ENCODE measurements at places on chromosomes 3 and 15.

- no peak for DNase-seq
Measured at GRCh38 chr15:39285663-39286062, 295.2 kb upstream of the THBS1 start.

DNA sequence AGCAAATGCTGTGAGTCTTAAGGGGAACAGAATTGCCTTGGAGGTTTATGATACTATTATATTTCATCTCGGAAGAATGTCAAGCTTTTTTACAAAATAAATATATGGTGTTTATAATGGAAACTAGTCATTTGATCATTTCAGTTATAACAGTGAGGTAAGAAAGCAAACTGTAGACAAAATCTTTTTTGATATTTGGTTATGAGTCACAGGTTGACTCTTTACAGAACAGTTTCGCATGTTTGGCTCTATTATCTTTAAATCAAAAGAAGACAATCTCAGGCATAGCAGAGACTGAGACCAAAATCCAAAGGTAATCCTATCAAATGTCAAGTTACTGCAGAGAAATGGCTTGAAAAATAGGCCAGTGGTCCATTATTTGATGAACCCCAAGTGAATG lies 490.9 kb upstream of the MDFIC2 start:
- DNase-seq: no peak

- peak; percentile 71 for DNase-seq
Measured at GRCh38 chr15:65824031-65824743, 32.1 kb upstream of the DENND4A start.

DNA sequence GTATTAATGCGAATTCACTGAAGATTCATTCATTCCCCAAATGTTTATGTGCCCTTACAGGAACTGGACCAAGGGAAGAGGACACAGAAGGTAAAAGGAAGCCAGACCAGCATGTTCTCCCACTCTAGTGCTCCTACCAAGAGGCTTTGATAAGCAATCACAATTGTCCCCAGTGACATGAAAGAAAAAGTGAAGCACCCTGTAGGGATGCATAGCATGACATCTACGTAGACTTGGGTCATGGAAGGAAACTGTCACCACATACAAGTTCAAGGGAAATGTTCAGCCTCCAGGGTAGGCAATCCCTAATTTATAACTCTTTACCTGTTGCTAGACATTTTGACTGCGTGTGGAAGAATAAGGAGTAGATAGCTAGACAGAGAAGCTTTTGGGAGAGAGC lies 348.6 kb upstream of the MCTP2 start:
- DNase-seq: no peak

DNA sequence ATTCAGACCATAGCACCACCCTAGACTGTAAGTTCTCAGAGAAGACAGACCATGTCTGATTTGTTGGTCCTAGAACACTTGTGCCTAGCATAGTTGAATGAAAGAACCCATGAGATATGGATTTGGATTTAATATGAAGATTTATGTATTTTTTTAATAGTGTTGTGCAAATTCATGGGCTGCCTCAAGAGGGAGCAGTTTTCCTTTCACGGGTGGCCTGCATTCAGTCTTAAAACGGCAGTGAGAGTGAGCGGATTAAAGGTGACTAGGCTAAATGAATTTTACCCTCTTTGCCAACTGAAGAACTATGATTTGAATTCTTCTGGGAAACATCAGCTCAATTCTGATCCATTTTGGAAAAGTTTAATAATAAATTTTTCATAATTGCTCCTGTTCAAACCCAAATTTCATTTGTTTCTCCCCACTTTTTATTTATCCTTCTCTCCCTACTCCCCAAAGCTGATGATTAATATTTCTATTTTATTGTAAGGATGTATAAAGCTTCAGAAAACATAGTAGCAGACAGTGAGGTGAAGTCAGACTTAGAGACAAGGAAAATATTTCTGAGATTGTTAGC lies 67.3 kb downstream of the MORC1 start:
- DNase-seq: peak; percentile 20

- no peak for DNase-seq
Measured at GRCh38 chr15:99681990-99682389, 51.2 kb downstream of the LYSMD4 start.

GRCh38 chr3:87359826-87360225 lies 83.4 kb upstream of the POU1F1 start:
- no peak for DNase-seq

- no peak for DNase-seq
Measured at GRCh38 chr15:96515371-96515770, 184.9 kb downstream of the NR2F2 start.

DNA sequence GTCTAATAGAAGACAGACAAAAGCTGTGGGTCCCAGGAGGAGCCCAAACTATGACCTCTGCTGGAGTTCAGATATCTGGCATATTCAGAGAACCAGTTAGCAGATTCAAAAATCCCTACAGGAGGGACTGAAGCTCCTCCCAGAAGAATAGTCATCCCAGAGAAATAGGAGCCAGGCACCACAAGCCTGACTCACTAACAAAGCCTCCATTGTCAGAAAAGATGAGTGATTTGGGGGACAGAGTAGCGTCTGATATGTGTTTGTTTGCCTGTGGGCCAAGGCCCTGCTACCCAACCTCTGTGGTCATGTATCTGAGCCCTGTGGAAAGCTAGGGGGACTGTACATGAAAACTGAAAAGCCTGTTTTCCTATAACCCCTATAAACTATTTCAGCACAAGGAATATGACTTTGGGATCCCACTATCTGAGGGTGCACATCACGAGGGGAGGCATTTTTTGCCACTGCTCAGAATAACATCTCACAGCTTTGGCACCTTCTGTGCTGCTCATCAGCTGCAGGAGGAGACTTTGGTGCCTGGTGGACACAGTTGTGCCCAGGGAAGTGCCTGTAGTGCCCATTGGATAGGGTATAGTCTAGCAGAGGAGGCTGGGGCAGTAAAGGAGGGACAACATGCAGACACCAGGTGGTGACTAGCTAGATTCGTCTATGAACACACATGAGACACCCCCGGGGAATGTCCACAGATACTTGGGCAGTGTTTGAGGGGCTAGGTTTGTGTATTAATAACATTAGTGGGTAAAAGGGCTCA lies 9.7 kb upstream of the LARP6 start:
- no peak for DNase-seq

- DNase-seq: peak; percentile 73
Measured at GRCh38 chr15:45186771-45187577, 792 bp downstream of the SHF start.

- no peak for DNase-seq
Measured at GRCh38 chr3:141412936-141413354, 44.6 kb downstream of the ZBTB38 start.

- DNase-seq: peak; percentile 36
Measured at GRCh38 chr3:177195242-177195991, 1.9 kb downstream of the TBL1XR1 start.

DNA sequence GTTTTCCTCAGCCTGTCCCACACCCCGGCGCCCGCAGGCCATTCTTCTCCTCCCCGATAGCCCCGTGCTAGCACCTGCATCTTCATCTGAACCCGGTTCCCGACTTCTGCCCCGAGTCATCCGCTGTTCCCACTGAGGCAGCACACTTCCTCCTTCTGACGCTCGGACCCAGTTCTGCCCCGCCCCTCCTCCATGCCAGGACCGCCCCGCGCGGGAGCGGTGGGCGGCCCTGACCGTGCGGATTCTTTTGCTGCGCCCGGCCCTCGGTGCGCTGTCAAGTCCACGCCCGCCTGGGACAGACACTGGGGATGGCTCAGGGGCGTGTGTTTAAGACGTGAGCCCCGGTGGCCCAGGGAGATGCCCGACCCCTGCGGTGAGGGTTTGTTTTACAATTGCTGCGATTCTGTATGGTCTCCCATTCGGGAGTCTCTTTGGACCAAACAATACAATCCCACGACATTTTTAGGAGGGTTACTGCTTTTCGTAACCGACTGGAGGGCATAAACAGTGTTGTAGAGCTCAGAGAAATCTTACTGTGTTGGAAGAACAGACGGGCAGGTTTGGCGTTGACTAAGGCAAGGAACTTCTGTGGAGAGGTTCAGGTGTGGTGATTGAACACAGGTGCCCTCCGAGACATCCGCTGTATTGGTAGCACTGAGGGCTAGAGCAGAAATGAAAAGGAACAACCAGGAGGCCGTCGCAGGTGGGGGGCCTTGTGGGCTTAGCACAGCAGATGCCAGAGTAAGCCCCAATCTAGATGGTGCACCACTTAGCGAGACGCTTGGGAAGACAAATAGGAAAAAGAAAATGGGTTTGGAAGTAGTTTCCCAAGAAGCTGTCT lies 716 bp downstream of the PTPN23 start:
- DNase-seq: peak; percentile 93

GRCh38 chr3:96491023-96491422 lies 323.4 kb upstream of the EPHA6 start:
- no peak for DNase-seq

DNA sequence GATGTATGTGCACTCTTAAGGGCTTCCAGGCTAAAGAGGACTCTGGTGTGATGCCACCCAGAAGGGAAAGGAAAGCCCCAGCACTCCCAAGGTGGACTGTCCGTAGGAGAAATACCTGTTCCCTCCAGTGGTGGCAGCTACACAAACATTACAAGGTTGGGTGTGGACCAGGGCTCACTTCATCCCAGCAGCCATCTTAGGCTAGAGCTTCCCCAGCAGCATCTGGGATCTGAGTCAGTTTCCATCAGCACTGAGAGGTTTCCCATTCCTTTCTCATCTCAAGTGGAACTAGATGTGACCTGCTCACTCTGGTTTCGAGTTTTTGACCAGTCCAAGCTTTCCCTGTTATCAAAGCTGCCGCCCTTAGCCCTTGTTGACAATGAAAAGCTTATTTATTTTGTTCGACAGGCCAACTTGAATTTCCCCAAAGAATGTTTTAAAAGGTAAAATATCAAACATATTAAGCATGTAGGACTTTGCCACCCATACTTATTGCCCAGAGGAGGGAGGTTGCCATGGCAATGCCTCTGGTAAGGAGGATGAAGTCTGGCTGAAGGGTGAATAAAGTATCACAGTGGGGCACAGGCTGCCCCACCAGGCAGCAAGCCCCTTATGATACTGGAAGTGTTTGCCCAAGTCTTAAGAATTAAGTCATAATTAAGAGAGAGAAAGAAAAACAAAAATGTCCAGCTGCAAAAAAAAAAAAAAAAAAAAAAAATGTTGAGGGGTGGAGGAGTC lies 28.9 kb downstream of the CLDN18 start:
- no peak for DNase-seq

DNA sequence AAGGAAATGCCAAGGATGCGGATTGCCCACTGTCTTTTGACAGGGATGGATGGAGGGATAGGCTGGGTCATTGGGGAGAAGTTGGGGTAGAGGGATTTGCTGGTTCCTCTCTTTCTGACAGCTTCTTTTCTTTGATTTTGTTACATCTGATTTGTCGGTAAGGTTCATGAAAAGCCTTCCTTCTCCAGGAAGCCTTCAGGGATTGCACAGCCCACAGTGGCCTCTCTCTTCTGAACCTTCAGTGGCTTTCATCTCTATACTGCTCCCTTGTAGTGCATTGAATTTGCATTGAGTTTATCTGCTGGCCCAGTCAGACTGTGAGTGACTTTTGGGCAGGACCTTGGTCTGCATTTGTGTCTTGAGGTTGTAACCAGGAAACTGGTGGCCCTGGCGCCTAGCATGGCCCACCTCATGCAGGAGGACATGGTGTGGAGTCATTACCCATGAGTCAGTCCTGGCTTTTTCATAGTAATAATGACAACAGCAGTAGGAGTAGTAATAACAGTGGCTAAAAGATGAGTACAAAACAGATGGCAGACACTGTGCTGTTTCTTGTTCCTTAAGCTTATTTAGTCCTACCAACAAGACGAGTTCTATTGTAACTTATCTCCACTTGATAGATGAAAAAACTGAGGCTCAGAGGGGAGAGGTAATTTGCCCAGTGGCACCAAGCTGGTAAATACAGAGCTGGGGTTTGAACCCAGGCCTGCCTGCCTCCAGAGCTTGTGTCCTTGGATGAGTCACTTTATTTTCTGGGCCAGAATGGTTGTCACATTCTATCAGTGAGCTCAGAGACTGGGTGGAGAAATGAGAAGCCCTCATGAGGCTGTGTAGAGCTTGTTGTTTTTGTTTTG lies 28.4 kb downstream of the SMAD6 start:
- no peak for DNase-seq

DNA sequence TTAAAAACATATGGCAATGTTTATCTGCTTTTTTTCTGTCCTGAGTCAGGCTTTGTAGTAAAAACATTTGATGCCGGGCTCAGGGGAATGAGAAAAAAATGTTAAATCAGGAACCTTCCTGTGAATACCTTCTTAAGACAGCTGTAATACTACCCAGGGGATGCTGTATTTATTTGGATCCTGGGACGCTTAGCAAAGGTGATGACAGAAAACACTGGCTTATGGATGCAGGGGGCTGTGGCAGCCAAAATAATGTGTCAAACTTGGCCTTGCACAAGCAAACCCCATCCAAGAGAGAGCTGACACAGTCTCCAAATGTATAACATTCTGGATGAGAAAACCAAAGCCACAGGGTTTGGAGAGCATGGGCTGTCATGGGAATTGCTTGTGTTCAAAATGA lies 438.2 kb upstream of the PROK2 start:
- no peak for DNase-seq

GRCh38 chr3:39127269-39127907 lies 19.9 kb downstream of the TTC21A start:
- no peak for DNase-seq

DNA sequence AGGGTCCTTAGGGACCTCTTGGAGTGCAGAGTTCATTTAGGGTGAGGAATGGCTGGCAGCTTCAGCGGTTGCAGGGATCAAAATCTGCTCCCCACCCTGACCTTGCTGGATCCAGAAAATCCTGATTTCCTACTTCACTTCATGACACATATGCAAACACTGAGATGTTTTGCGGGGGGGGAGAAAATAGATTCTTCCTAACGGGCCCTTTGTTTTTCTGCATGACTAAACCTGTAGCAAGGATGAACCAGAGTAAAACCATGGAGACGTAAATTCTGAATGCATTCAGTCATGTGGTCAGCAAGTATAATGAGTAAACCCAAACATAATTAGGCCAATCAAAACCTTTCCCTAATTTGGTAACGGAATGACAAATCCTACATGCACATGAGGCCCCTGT lies 20.0 kb upstream of the RBP1 start:
- no peak for DNase-seq

- no peak for DNase-seq
Measured at GRCh38 chr3:180827171-180827570, 85.3 kb upstream of the FXR1 start.

DNA sequence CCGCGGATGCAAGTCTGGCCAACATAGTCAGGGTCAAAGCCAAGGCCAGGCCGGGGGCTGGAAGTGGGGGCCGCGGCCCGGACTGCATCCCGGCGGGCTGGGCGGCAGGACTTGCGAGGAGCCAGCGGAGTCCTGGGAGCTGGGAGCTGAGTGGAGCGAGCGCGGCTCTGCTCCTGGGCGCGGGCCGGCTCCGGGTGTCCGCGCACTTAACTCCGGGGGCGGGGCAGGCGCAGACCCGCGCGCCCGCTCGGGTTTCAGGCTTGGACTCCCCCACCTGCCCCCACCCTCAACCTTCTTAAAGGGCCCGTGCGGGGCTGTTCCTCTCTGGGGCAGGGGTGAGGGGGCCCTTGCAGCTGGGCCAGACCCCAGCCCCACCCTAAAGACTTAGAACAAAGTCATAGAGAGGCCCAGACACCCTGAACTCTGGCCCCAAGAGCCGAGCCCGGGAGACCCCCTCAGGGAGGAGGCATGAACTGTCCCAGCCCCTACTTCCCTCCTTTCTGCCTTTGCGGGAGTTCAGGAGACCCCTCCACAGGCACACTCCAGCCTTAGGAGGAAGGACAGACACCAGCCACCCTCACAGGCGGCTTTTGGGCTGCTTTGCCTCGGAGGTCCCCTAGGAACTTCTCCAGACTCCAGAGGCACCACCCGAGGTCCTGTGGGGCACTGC lies at the start of gene CSPG4:
Gene CSPG4, minus strand, starts transcription at position 181 of the 670 bp plus-strand sequence. Its CDS starts 93 bp downstream, at position 88.
- no peak for DNase-seq

- DNase-seq: no peak
Measured at GRCh38 chr15:78213956-78214355, 20.4 kb downstream of the ACSBG1 start.

Data from SK-N-SH (cell line).